ENCODE measurements at places on chromosomes 6 and 20. TPM values are rescaled to one million over a fixed set of nuclear protein-coding genes. Genes with fewer than 3 reads are reported as not detected.

The ABT1 gene
- 16.7 TPM for total RNA-seq

The RUNX2 gene
- 2.4 TPM for total RNA-seq

The CRIP3 gene
- total RNA-seq, result 1.5 TPM

The AGER gene
- total RNA-seq, result 2.5 TPM

DNA sequence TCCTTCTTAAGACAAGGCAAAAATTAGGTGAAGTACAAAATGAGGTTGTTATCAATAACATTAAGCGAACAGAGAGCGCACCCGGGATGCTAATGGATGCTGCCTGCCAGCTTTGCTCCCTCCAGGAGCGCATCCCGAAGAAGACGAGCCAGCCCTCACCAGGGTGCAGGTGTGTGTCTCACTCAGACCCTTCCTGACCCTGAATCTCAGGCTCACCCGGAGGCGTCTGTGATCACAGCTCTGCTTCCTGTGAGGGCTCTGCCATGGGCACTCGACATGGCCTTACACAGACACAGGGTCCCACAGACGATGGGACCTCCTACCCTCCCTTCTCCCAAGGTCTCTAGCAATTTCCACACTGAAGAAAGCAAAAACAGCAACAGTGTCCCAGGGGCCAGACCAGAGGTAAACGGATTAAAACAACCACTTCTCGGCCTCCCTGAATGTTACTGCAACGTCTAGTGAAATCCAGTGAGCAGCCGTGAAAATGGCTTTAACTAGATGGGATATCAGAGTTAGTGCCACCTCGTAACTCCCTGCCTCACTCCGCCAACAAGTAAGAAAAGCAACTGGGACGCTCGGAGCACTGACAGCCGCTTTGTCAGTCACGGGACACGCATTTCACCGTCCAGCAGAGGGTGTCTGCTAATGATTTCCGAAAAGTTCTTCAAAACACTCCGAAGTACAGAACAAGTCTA, 11.7 kb downstream of the ZBTB46 start:
- H3K4me3 ChIP-seq, result no peak overlapping the region
- no peaks in the 10 kb centered on the region for H3K4me1 ChIP-seq
- DNase-seq, result peak; percentile 49

DNA sequence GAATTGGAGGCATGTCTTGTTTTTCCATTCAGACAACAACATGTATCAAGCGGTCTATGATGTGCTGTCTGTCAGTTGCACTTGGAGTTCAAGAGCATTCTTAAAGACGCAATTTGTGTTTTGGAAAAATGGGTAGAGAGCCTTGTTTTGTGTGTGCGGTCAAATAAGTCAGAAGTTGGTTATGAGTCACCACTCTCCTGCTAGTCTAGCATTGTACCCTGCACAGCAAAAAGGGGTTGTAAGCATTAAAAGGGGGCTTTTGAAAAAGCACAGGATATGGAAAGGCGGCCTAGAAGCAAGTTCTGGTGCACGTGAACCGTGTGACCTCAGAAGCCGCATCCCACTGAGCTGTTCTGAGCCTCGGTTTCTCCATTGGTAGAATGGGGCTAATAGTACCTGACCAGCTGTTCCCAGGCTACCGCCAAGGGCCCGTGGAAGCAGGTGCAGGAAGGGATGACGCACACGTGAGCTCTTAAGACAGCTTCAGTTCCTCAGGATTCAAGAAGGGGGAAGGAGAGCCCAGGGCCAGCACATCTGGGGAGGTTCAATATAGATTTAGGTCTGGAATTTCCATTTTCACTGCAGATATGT, 61.6 kb upstream of the SNX9 start:
- H3K4me1 ChIP-seq, result peaks cover 23% of the 10 kb centered on the region
- no peaks in the 10 kb centered on the region for H3K27me3 ChIP-seq
- peak overlapping the region; percentile 88 for H3K27ac ChIP-seq
- no peaks in the 10 kb centered on the region for H3K36me3 ChIP-seq
- H3K4me3 ChIP-seq, result no peak overlapping the region
- peak; percentile 30 for DNase-seq

- no peak overlapping the region for H3K4me3 ChIP-seq
- no peaks in the 10 kb centered on the region for H3K36me3 ChIP-seq
- no peak overlapping the region for H3K27ac ChIP-seq
- H3K27me3 ChIP-seq, result no peaks in the 10 kb centered on the region
Observed at GRCh38 chr6:101502818-101503217, 109.3 kb downstream of the GRIK2 start.

GRCh38 chr6:119960036-119960435, 610.5 kb upstream of the MAN1A1 start:
- H3K4me3 ChIP-seq, result no peak overlapping the region
- no peaks in the 10 kb centered on the region for H3K36me3 ChIP-seq
- no peaks in the 10 kb centered on the region for H3K27me3 ChIP-seq
- no peaks in the 10 kb centered on the region for H3K4me1 ChIP-seq
- no peak for DNase-seq

DNA sequence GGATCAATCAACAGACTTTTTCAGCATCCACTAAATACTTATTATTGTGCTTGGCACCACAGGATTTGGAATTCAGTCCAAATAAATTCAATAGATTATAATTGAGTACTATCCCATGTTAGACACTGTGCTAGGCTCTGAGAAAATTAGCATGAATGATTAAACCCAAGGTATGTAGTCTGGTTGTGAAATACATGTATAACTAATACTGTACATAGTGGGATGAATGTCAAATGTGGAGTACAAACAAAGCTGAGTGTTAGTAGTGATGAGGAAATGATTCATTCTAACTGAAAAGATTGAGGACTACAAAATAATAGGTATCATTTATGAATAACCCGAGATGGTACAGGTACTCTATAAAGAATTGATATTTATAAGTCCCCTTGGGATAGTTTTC, 111.9 kb upstream of the FLRT3 start:
- H3K27ac ChIP-seq, result no peak overlapping the region
- H3K36me3 ChIP-seq, result no peaks in the 10 kb centered on the region
- no peak for DNase-seq
- no peaks in the 10 kb centered on the region for H3K27me3 ChIP-seq
- no peak overlapping the region for H3K4me3 ChIP-seq

DNA sequence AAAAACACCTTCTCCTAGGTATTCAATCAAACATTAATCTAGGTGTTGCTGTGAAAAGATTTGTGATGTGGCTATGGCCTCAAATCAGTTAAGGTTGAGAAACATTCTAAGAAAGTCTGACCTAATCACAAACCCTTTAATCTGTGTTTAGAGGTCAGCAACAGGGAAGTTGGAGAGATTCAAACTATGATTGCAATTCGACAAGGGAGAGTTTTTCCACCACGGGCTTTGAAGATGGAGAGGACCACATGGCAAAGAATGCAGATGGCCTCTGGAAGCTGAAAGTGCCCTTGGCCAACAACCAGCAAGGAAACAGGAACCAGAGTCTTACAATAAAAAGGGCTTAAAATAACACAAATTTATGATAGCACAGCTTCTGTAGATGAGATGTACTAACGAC, 29.6 kb upstream of the LGSN start:
- H3K27ac ChIP-seq, result no peak overlapping the region
- H3K27me3 ChIP-seq, result no peaks in the 10 kb centered on the region
- no peak for DNase-seq
- H3K4me3 ChIP-seq, result no peak overlapping the region

GRCh38 chr6:6538261-6538660, 50.3 kb upstream of the LY86 start:
- DNase-seq, result no peak
- no peaks in the 10 kb centered on the region for H3K4me1 ChIP-seq
- H3K4me3 ChIP-seq, result no peak overlapping the region
- H3K27me3 ChIP-seq, result no peaks in the 10 kb centered on the region
- no peak overlapping the region for H3K27ac ChIP-seq

GRCh38 chr6:111205502-111205901, 118.2 kb downstream of the SLC16A10 start:
- H3K4me1 ChIP-seq, result no peaks in the 10 kb centered on the region
- no peak for DNase-seq
- no peak overlapping the region for H3K4me3 ChIP-seq
- H3K27ac ChIP-seq, result no peak overlapping the region

DNA sequence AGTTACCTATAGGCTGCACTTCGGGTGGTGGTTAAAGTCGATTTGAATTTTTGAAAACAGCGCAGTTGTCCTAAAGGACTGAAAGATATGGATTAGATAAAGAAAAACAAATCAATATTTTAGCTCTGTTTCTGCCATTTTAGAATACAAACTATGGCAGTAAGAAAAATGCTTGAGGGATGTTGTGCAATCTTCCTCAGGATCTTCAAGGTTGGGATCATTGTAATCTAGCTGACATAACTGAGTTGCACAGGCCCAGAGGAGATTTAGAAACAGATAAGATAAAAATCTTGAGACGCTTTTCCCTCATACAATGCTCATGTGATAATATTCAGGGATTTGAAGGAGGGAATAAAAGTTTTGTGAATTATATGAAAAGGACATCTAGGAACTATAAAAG, 926 bp downstream of the PEX3 start:
- peak overlapping the region; percentile 74 for H3K27ac ChIP-seq
- DNase-seq, result no peak
- peak overlapping the region; percentile 59 for H3K4me3 ChIP-seq
- no peaks in the 10 kb centered on the region for H3K4me1 ChIP-seq
- H3K36me3 ChIP-seq, result no peaks in the 10 kb centered on the region

GRCh38 chr20:48711696-48712464, 115.9 kb downstream of the PREX1 start:
- H3K27me3 ChIP-seq, result no peaks in the 10 kb centered on the region
- H3K36me3 ChIP-seq, result no peaks in the 10 kb centered on the region
- no peak for DNase-seq
- H3K4me1 ChIP-seq, result no peaks in the 10 kb centered on the region
- H3K4me3 ChIP-seq, result no peak overlapping the region

All from uterus (tissue), 4 donors.